Activated CD8-positive, alpha-beta T cell treated with anti-CD3 and anti-CD28 coated beads, Interleukin-2, amount 10 ng/mL, durations not matched to agents 7 days and 5 days (primary cell): ENCODE measurements at places on chromosomes 5 and 9.
A peak's percentile ranks its signal among the peaks of the same experiment; 100 is the strongest.

DNA sequence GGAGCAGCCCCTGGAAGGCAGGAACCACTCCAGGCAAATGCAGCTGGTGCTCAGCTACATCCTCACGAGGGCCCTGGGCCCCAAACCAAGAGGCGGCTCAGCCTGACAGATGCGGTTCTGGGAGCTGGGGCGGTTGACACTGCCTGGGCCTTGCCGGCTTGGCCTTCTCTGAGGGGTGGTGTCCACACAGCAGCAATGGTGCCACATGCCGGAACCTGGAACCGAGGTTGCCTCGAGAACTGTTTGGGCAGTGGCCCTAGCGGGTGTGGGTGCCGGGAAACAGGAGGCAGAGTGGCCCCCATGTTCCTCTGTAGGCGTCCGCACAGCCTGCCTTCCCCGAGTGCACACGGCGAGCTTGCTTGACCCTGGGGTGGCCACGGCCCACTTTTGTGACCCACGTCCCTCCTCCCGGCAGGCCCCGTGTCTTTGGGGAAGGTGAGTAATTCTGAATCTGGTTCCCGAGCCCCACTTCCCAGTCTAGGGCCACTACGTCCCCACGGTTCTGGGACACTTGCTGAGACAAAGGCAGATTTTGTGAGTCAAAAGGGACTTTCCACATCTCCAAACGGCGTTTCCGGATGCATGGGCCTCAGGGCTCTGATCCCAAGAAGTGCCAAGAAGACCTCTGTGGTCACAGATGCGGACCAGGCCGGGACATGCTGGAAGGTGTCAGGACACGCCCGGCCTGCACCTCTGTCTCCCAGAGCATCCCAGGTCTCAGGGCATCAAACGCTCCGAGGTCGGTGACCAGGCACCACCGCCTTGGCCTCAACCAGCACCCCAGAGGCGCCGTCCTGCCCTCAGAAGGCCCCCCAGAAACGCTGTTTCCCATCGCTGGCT is 27.7 kb upstream of the SLC12A7 start:
- no peak for DNase-seq

DNA sequence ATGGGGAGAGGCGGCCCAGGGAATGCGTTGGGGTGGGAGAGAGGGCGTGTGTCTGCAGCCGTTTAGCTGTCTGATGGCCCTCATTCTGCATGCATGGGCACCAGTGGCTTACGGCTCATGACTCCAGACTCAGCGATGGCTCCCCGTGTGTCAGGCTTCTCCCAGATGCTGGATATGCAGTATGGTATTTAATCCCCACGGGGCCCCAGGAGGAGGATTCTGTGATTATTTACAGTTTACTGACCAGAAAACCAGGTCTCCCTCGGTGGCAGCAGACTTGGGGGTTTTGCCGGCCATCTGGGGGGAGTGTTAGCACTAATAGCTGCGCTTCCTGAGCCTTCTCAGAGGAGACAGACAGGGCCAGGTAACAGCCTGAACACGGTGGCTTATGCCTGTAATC is 4.3 kb downstream of the PRDM12 start:
- no peak for DNase-seq

GRCh38 chr9:36716496-36716895 is 143.8 kb downstream of the MELK start:
- DNase-seq = no peak

- no peak for DNase-seq
Observed at GRCh38 chr5:8136271-8136670, 267.3 kb downstream of the MTRR start.

DNA sequence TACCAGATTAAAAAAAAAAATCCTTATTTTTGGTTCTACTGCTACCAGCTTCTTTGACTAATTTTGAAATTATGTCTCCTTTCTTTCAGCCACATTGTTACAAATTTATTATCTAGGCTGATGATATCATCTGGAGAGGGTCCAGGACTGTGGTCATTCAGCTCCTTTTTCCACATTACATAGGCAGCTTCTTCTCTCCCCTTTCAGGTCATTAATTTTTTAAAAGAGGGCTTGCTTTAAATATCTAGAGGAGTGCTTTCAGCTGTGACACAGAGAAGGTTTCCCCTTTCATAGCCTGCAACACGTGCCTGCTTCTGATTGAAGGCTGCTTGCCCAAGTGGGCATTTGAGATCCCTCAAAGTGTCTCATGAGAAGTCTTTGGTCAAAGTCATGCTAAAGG is 155.7 kb upstream of the PAPPA start:
- DNase-seq = no peak

- DNase-seq = no peak
Observed at GRCh38 chr9:88037285-88037845, 63.0 kb upstream of the CDK20 start.

DNA sequence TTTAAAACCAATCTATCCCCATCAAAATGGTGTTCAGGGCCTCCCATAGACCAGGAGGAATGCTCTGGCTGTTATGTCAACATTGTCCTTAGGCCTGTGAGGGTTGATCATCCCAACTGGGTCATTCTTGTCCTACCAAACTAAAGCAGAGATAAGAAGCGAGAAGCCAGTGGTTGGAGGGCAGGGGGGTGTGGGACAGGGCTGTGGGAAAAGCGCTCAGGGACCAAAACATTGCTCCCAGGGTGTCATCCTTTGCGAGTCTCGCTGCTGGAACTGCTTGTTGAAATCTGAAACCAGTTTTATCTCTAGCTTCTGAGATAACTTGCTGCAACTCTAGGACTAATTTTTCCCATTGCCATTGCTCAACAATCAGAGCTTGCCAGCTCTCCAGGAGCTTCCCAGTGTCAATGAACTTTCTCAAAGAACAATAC is 48.1 kb downstream of the SPATA31C2 start:
- DNase-seq = no peak

DNA sequence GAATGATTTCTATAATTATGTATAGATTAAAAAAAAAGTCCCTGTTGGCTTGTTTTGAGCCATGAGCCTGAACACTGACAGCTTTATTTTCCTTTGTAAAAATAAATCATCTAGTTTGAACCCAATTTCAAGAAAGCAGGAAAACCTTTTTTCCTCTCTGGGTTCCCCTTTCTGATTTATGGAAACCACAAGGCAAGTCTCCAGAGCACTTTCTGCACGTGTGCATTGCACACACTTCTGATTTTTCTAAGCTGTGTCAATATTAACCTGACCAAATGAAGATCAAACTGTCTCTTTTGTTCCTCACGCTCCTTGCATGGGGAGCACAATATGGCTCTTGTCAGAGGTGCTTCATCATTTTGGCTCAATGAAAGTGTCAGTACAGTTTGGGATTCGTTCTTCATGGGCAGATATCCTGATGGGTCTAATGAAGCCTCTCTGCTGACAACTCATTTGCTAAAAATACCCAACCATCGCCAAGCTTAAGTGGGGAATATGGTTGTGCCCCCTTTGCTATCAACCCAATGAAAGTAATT is 39.2 kb upstream of the PCA3 start:
- DNase-seq = no peak

DNA sequence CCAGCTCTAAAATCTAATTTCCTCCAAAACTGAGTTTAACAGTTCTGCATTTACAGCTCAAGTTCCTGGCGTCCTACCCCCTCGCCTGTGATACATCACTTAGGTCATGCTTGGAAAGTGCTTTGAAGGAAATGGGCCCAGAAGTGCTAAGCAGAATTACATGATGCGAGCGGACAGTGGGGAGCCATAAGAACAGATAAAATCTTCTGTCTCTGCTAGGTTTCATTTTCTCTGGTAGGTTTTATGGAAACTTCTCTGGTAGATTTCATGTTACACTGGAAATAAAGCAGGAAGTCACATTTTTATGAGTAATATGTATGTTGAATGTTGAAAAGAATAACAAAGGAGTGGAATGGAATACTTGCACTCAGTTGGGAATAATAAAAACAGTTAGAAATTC is 138.3 kb downstream of the ZDHHC21 start:
- no peak for DNase-seq

DNA sequence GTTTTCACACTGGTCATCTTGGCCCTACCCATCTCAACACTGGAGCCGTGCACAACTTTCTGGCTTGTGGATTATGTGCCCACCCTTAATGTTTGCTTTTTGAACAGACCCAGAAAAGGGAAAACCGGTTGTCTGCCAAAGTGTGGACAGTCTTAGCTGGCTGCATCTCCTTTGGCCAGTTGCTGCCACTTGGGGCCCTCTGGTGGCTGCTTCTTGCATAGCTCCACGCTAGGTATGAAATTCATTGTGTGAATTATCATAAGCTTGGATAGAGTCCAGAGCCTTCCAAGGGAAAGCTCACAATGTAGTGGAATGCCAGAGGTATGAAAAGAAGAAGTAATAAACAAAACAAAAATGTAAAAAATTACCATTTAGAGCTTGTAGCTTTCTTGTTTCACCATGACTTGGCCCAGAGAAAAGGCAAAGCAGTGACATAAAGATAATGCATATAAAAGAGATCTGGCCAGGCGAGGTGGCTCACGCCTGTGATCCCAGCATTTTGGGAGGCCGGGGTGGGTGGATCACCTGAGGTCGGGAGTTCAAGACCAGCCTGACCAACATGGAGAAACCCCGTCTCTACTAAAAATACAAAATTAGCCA is 12.5 kb upstream of the SLC36A3 start:
- peak; percentile 64 for DNase-seq

- no peak for DNase-seq
Observed at GRCh38 chr9:90423661-90424193, 218.9 kb downstream of the DIRAS2 start.
